ENCODE measurements at places on chromosomes 7 and 10. TPM values are rescaled to one million over a fixed set of nuclear protein-coding genes. Genes with fewer than 3 reads are reported as not detected.

Gene KNDC1
- total RNA-seq: 5.7 TPM

Gene SAP25
- total RNA-seq: 8.4 TPM

DNA sequence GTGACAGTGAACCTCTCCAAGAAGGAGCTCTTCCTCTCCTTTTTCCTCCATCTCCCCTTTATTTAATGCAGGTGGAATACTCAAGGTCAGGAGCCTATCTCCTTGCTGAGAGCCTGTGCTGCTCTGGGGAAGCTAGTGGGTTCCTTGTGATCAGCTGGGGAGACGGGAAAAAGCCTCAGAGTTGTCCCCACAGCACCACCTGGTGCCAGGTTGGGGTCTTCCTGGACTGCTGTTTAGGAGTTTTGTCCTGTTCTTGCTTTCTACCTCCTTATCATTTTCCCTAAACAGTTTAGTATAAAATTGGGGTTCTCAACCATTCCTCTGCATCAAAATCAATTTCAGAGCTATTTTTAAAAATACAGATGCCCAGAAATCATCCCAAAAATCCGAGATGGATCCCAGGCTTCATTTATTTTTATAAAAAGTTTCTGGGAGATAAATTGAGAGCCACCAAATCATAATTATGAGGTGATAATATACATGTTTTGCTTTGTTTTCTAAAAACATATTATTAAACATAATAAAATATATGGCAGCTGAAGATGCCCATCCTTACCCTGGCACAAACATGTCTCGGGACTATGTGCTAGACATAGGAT, 44.3 kb downstream of the MACC1 start:
- peak; percentile 27 for DNase-seq

- DNase-seq: no peak
These were observed 1.1 kb downstream of the ZNF777 start for GRCh38 chr7:149459540-149460452.

Gene ZNF425
- 10.9 TPM for total RNA-seq

All from tibial nerve (tissue), 4 donors.